ENCODE measurements at places on chromosomes 11 and 22.
A peak's percentile ranks its signal among the peaks of the same experiment; 100 is the strongest.

- no peak for DNase-seq
These were observed 891 bp downstream of the SAMM50 start for GRCh38 chr22:43955883-43956782.

GRCh38 chr22:30227438-30228228 lies 18.9 kb downstream of the LIF start:
- no peak for DNase-seq

DNA sequence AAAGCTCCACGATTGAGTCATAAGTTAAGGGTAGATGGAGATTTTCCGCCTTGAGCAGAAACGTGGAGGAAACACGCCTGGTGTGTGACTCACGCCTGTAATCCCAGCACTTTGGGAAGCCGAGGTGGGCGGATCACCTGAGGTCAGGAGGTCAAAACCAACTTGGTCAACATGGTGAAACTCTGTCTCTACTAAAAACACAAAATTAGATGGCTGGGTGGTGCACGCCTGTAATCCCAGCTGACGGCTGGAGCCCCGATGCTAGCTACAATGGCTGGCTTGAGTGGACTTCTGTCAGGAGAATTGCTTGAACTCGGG lies 17.3 kb upstream of the DGCR8 start:
- peak; percentile 57 for DNase-seq

- DNase-seq: no peak
These were observed 11.5 kb downstream of the NPTXR start for GRCh38 chr22:38832005-38832978.

DNA sequence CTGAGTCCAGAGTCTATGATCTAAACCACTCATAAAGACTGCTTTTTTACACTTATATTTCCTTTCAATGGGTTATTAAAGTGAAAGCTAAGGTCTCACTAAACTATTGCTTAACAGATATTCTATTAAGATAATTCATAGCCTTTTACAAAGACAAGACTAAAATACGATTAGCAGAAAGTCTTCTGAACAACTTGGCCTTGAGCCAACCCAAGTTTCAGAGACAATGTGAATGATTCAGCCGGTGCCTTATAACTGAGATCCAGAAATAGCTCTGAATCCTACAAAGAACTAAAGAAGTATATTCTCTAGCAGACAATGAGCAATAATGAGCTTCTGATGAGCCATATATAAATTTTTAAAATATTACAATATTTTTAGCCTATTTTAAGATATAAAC lies 41.5 kb upstream of the CARD18 start:
- DNase-seq: no peak

DNA sequence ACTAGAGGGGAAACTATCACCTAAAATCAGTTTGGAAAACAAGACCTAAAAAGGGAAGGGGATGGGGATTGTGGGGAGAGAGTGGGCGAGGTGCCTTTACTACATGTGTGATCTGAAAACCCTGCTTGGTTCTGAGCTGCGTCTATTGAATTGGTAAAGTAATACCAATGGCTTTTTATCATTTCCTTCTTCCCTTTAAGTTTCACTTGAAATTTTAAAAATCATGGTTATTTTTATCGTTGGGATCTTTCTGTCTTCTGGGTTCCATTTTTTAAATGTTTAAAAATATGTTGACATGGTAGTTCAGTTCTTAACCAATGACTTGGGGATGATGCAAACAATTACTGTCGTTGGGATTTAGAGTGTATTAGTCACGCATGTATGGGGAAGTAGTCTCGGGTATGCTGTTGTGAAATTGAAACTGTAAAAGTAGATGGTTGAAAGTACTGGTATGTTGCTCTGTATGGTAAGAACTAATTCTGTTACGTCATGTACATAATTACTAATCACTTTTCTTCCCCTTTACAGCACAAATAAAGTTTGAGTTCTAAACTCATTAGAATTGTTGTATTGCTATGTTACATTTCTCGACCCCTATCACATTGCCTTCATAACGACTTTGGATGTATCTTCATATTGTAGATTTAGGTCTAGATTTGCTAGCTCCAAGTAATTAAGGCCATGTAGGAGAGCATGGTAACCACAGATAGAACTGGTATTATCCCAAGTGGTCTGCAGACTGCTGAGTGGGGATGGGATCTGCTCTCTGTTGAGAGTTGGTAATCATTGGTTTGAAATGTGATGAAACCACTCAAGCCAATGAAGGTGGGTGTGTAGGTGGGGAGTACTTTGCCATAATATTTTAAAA lies 3.6 kb downstream of the NEAT1 start:
- DNase-seq: peak; percentile 79

GRCh38 chr11:44983786-44984185 lies 33.1 kb upstream of the TP53I11 start:
- no peak for DNase-seq

- DNase-seq: no peak
These were observed 3.6 kb upstream of the WT1 start for GRCh38 chr11:32438866-32439489.

GRCh38 chr11:111602865-111603610 lies 789 bp downstream of the SIK2 start:
- no peak for DNase-seq

DNA sequence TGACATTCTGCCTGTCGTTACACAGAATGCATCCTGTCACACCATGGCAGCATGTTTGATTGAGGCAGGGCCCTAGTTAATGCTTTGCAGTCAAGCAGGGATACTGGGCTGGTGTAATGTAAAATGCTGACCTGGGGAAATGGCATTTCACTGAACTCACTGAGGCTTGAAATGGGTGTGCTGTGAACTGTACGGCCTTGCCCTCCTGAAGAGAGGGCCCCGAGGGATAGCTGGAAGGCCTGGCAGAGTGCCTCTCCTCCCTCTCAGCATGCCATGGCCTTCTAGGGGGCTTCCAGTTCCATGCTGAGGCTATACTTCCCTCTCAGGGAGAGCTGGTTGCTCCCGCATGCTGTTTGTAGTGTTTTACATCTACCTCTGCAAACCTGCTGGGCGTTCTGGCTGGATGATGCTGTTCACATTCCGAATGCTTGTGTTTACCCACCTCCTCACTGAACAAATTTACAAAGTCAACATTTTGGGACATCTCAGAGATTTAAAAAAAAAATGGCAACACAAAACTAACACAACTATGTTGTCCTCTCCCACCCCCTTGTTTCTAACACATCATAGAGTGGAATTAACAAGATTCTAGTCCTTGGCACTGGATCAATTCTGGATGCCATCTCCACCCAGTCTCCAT lies 416.7 kb upstream of the CADM1 start:
- peak; percentile 91 for DNase-seq

GRCh38 chr22:48316257-48317250 lies 1511.1 kb downstream of the BRD1 start:
- DNase-seq: no peak

All from RCC 7860 (cell line).